Hematopoietic multipotent progenitor cell treated with erythropoietin and hydrocortisone succinate and interleukin-3 and kit ligand, for 4 days (in vitro differentiated cells): ENCODE measurements at places on chromosomes 4 and X.

- DNase-seq: no peak
Measured at GRCh38 chr4:6085691-6086628, 67.7 kb upstream of the C4orf50 start.

DNA sequence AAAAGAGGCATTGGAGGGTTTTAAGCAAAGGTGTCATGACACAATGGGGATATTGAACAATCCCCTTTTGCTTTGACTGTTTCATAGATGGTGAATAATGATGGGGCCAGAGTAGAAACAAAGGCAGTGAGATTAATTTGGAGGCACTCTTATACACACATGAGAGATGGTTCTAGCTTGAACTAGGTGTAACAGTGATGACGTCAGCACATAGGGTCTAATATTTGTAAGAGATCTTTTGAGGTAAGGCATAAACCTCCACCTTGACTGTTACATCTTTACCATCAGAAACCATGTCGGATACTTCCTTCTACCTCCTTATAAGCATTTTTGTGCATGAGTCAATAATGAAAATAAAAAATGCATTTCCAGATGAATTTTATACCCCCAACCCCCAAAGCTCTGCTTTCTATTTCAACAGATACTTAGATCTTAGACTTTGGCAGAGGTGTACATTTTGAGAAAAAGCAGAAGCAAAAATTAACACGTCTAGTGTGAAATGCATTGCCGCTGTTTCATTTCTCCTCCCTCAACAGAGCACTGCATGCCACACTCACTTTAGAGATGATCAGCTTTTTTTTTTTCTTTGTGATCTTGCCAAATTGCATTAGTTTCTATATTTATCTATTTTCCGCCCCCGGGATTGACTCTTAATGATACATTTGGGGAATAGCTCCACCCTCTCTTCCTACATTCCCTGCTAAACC is 87.2 kb downstream of the HS3ST1 start:
- DNase-seq: no peak

DNA sequence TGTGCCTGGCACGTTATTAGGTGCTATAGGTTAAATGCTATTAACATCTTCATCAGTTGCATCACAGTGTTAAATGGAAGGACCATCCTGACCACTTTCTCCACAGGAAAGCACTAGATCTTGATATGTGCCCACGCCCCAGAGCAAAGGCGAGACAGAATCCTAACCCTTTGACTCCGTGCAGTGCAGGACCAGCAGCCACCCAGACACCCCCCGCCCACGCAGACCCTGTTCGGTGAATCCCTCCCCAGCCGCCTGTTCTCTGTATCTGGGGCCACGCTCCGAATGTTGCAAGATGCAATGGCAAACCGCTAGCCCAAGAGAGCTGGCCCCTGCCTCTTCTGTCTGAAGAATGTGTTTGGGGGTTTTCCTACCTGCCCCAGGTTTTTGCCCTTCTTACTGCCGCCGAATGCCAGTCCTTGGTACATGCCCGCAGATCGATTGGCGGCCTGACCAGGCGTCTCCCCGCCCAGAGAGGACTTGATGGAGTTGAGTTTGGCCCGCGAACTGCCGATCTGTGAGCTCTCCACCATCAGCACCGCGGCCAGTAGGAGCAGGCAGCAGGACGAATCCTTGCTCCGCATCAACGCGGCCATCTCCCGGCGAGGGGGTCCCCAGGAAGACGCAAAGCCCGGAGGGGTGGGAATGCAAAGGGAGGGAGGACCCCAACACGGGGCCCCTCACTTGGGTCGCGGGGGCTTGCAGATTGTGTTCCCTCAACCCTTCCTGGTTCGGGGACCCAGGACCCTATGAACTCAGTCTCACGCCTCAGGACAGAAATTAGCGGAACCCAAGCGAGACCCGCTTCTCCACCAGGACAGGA is 906 bp downstream of the DKK2 start:
- peak; percentile 11 for DNase-seq

DNA sequence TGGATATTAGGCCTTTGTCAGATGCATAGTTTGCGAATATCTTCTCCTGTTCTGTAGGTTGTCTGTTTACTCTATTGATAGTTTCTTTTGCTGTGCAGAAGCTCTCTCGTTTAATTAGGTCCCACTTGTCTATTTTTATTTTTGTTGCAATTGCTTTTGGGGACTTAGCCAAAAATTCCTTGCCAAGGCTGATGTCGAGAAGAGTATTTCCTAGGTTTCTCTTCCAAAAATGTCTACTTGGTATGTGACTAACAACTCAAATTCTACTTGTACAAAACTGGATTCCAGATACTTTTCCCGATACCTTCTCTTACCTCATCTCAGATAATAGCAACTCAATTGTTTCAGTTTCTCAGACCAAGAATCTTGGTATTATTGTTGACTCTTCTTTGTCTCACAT is 142.4 kb upstream of the GLRA2 start:
- no peak for DNase-seq

GRCh38 chr4:69787879-69788278 is 27.5 kb upstream of the SULT1B1 start:
- no peak for DNase-seq
